Activated naive CD4-positive, alpha-beta T cell treated with anti-CD3 and anti-CD28 coated beads for 36 hours (primary cell): ENCODE measurements at places on chromosomes 1 and 21. TPM values are rescaled to one million over a fixed set of nuclear protein-coding genes. Genes with fewer than 3 reads are reported as not detected.

Gene CFHR5
- total RNA-seq, result not detected

Gene BEND5
- total RNA-seq, result 1.0 TPM

DNA sequence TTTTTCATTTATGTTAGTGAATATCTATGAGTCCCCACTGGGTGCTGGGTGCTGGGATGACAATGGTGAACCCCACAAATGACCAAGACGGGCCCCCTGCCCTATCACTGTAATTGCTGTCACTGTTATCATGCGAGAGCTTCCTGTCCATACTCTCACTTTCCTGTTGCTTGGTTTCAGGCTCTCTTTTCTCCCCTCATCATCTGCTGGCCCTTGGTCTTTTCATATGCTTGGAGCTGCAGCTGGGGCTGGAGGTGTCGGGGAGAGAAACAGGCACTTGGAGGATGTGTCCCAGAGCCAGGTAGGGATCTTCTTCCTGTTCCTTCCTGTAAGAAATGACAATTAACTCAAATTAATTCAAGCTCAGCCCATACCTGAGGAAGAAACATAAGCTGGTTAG, 348.0 kb downstream of the PTPRU start:
- DNase-seq, result no peak
- H3K27me3 ChIP-seq, result peaks cover 8% of the 10 kb centered on the region
- no peak overlapping the region for H3K4me3 ChIP-seq
- no peak overlapping the region for H3K27ac ChIP-seq
- H3K36me3 ChIP-seq, result no peaks in the 10 kb centered on the region

- H3K36me3 ChIP-seq, result no peaks in the 10 kb centered on the region
- H3K4me3 ChIP-seq, result no peak overlapping the region
- H3K4me1 ChIP-seq, result no peaks in the 10 kb centered on the region
- H3K27ac ChIP-seq, result no peak overlapping the region
Observed at GRCh38 chr1:93776728-93777127, 95.1 kb upstream of the BCAR3 start.

Gene SLAMF9
- total RNA-seq, result not detected

DNA sequence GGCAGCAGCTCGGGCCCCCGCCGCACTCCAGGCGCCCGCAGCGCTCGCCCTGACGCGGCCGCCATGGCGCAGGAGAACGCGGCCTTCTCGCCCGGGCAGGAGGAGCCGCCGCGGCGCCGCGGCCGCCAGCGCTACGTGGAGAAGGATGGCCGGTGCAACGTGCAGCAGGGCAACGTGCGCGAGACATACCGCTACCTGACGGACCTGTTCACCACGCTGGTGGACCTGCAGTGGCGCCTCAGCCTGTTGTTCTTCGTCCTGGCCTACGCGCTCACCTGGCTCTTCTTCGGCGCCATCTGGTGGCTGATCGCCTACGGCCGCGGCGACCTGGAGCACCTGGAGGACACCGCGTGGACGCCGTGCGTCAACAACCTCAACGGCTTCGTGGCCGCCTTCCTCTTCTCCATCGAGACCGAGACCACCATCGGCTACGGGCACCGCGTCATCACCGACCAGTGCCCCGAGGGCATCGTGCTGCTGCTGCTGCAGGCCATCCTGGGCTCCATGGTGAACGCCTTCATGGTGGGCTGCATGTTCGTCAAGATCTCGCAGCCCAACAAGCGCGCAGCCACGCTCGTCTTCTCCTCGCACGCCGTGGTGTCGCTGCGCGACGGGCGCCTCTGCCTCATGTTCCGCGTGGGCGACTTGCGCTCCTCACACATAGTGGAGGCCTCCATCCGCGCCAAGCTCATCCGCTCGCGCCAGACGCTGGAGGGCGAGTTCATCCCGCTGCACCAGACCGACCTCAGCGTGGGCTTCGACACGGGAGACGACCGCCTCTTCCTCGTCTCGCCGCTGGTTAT, 2.8 kb downstream of the KCNJ9 start:
- H3K4me1 ChIP-seq, result peaks cover 5% of the 10 kb centered on the region
- no peaks in the 10 kb centered on the region for H3K36me3 ChIP-seq
- H3K27me3 ChIP-seq, result peaks cover 30% of the 10 kb centered on the region
- peak; percentile 86 for DNase-seq
- H3K4me3 ChIP-seq, result peak overlapping the region; percentile 61

DNA sequence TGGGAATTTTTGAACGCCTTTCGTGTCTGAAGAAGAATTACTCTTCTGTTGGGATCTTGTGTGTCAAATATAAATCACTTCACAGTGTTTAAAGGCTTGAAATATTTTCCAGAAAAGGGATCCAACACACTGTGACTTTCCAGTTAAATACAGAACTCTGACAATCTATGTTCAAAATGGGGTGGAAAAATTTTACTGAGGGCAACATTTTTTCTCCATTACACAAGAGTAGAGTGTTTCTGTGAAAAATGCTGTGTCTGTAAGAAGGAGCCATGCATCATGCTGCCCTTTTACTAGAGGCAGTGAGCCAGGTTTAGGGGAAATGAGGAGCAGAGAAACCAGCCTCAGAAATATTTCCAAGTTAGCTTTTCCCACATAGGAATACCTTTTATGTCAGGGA, 86.5 kb downstream of the VPS13D start:
- H3K27ac ChIP-seq, result no peak overlapping the region
- no peak overlapping the region for H3K4me3 ChIP-seq
- H3K4me1 ChIP-seq, result no peaks in the 10 kb centered on the region
- no peaks in the 10 kb centered on the region for H3K27me3 ChIP-seq
- DNase-seq, result no peak
